ENCODE measurements at places on chromosomes 3 and 15.

DNA sequence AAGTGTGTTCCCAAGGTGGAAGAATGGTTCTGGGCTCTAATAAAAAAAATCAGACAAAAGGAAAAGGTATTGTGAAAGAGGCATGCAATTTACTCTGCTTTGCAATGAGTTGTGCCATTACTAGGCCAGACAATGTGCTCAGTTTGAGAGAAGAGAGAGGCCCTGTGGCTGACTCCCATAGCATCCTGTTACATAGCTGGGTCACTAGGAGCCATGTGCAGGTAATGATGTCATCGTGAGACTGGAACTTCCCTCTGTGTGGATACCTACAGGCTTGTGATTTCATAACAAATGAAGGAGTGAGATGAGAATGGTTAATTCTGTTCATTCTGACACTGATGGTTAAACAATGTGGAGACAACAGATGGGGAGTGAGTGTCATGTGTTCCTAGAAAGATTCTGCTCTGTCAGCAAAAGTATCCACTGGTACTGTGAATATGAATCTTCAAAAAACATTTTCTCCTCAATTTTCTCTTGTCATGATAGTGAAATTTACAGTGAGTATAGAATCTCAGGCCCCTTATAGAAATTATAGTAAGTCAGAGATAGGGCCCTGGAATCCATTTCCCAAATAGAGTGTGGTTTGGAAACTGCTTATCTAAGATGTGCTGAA is 648.7 kb upstream of the DPPA4 start:
- DNase-seq = no peak

- DNase-seq = no peak
Measured at GRCh38 chr3:99394831-99395778, 243.3 kb upstream of the COL8A1 start.

GRCh38 chr3:67384016-67384415 is 270.4 kb downstream of the SUCLG2 start:
- no peak for DNase-seq

GRCh38 chr3:105499961-105500360 is 133.3 kb downstream of the ALCAM start:
- no peak for DNase-seq

DNA sequence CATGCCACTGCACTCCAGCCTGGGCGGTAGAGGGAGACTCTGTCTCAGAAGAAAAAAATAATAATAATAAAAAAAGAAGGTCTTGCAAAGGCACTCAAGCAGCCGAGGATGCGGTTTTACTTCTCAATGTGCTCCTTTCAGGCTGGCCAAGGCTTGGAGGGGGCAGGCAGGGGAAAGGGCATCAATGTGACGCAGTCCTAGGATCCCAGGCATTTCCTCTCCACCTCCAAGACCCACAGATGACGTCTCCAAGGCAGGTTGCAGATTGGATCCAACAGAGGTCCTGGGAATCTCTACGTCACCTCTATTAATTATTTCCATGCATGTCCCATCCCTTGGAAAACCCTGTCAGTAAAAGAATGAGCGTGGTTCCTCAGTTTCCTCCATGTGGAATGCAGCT is 56.2 kb downstream of the FAM43A start:
- DNase-seq = no peak

GRCh38 chr15:35529784-35530183 is 16.2 kb downstream of the DPH6 start:
- no peak for DNase-seq

DNA sequence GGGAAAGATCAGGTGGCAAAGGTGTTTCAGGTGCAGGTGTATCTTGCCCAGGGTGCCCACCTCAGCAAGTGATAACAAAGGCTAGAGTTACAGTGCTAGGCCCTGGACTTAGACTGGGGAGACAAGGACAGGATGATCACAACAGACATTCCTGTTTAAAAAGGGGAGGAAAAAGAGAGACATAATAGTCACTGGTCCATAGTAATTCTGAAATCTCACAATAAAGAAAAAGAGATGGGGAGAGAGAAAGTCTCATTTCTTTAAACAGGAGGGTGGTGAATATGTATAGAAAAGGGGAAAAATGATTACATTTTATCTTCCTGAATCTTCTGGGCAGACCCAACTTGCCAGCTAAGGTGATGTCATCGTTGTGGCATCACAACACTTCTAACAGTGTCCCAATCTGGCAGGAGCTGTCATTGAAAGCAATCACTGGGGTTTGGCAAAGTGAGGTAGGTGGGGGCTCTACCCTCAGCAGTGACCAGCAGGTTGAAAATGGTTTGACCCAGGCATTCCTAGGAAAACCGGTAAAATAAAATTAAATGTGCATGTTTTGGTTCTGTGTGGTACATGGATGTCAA is 99.5 kb downstream of the ZNF621 start:
- no peak for DNase-seq
